Activated effector memory CD4-positive, alpha-beta T cell treated with Interleukin-2 at 50 U/mL for 16 hours (primary cell): ENCODE measurements at places on chromosomes 6 and 20.

DNA sequence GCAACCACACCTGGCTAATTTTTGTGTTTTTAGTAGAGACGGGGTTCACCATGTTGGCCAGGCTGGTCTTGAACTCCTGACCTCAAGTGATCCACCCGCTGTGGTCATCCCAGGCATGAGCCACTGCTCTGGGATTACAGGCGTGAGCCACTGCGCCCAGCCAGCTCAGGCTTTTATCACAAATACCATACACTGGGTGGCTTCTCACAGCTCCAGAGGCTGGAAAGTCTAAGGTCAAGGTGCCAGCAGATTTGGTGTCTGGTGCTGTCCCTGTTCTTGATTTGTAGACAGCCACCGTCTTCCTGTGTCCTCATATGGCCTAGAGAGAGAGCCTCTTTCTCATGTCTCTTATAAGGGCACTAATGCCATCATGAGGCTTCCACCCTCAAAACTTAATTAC, 25.9 kb downstream of the SHLD1 start:
- DNase-seq: no peak

GRCh38 chr20:53194306-53195290, 222.4 kb downstream of the TSHZ2 start:
- DNase-seq: no peak

- DNase-seq: no peak
Observed at GRCh38 chr6:119481976-119482375, 132.4 kb upstream of the MAN1A1 start.

DNA sequence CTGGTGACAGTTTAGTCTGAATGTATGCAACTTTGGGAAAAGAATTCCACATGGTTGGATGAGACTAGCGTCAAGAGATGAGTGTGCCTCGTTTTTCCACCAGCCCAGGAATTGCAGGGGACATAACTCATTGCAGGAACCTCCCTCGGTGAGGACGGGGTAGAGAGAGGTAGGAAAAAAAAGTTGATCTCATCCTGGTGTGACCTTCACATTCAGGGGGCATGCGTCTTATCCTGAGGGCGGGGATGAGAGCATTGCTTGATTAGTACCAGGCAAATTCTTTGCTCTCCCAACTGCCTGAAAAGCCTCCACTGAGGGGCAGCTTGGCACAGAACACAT, 11.8 kb downstream of the TLDC2 start:
- DNase-seq: no peak

GRCh38 chr6:124872361-124873065, 89.7 kb upstream of the RNF217 start:
- DNase-seq: no peak

DNA sequence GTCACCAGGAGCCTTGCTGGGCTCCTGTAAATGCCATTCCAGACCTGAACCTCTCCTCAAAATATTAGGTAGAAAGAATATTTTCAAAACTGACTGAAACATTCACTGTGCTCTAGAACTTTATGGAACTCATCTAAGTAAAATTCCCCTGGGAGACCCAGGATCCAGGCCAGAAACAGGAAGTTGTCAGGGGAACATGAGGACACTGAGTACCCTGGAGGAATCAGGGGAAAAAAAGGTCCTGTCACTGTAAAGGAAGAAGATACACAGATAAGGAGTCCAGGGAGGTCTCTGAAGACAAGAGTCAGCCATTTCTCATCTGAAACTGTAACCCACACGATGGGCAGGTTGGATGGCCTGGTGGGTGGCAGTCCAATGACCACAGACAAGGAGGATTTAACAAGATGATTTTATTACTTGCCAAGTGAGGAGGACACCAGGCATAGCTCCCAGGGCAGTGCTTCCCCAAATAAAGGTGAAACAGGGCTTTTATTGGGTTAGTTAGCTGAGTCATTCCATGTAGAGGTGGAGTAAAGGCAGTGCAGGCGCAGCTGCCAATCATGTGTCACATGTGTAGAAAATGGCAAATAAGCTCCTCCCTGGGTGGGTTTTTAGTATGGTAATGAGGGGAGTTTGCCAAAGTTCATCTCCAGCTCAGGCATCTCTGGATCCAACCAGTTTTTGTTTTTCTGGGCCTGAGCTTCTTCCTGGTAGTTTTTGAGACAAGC, 138.5 kb downstream of the RCAN2 start:
- no peak for DNase-seq

GRCh38 chr6:49220293-49220692, 242.8 kb downstream of the MMUT start:
- DNase-seq: no peak

DNA sequence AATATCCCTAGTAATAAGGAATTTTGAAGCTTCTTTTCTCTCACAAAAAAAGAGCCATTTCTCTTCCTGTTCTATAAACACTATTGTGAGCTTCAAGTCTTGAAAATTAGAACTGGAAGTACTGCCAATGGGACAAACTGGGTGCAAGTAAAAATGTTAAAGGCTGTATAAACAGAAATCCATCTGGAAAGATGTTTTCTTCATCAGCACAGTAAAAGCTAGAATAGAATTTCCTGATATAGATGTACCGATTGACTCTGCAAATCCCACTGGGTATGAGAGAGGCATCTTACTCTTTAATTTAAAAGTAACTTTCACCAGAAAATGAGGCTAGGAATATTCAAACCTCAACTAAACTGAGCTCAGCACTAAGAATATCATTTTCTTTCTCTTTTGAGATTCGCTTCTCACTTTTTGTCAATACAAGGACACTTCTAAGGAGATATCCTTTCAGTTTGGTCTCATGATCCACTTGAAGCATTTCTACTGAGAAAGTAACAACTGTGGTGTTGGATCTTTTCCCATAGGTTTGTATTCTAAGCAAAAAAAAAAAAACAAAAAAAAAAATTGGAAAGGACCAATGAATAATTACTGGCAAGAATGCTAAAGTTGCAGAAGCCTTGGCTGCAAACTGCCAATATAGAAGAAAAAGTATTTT, 169.0 kb upstream of the PRDM1 start:
- DNase-seq: no peak

GRCh38 chr20:26209171-26209941, 512.7 kb upstream of the ZNF337 start:
- DNase-seq: peak; percentile 0

DNA sequence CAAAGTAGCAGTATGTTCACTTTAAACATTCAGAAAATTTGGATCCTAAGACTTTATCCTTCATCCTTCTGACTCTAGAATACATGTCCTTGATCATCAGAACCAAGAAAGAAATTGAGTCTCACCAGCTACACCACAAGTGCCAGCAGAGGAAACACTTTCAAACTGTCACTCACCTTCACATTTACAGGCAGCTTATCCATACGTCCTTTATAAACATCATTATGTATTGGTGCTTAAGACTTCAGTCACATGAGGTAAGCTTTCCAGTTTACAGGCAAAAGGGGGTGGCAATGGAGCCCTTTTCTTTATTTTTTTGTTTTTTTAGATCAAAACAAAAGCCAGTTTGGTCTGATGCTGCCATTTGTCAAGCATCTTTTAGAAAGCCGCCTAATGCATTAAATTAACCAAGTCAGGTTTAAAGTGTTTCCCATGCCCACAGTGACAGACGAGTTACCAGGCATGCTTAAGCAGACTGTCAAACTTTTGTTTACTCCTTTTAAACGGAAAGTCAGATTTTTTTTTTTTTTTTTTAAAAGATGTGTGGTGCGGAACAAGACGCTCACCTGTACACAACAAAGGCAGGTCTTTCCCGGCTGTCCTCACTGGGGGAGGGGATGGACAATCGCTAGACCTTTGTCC, 952 bp upstream of the BRPF3 start:
- DNase-seq: no peak

- DNase-seq: no peak
Observed at GRCh38 chr6:43246301-43247113, 3.2 kb downstream of the TTBK1 start.

DNA sequence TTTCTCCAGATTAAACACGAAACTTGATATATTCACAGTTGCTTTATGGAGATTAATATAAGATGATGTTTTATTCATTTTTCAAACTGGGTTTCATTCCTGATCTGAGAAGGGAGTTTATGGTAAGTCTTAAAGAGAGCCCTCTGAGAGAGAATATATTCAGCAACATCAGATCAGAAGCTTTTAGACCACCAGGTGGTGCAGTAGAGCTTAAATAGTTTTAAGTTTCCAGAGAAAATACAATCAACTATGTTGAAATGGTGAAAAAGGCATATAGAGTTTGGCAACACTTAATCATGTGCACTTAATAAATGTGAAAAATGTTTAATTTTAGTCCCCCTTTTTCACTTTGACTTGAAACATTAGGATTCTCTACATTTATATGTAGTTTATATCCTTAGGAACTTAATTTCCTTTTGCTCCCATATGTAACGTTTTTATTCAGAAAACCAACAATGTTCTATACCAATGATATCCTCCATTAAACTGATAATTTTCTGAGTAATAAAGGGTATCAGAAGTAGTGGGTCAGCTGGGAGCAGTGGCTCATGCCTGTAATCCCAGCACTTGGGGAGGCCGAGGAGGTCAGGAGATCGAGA, 86.4 kb upstream of the CLDN20 start:
- no peak for DNase-seq

- DNase-seq: peak; percentile 57
Observed at GRCh38 chr6:30720738-30721197, 616 bp downstream of the TUBB start.
